ENCODE measurements at places on chromosomes 11 and 22.

DNA sequence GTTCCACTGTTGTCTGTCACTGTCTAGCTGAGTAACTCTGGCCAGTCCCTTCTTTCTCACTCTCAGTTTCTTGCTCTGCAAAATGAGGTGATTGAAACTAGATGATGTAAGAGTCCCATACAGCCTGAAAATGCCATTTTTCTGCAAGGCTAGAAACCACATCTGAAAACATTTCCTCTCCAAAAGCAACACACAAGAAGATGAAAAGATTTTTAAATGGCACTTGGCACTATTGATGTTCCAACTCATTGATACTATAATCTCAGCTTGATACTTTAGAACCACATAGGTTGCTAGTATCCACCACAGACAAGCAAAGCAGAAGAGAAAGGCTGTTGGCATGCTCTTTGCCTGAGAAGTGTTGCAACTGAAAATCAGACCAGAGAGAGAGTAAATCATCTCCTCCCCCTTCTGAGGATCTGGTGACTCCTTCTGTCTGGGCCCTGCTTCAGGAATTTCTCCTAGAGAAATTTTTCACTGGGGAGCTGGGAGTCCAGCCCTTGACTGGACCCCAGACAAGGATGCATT lies 1217.9 kb downstream of the LRRC4C start:
- DNase-seq: no peak

- DNase-seq: no peak
Measured at GRCh38 chr11:8987446-8987845, 16.4 kb downstream of the NRIP3 start.

DNA sequence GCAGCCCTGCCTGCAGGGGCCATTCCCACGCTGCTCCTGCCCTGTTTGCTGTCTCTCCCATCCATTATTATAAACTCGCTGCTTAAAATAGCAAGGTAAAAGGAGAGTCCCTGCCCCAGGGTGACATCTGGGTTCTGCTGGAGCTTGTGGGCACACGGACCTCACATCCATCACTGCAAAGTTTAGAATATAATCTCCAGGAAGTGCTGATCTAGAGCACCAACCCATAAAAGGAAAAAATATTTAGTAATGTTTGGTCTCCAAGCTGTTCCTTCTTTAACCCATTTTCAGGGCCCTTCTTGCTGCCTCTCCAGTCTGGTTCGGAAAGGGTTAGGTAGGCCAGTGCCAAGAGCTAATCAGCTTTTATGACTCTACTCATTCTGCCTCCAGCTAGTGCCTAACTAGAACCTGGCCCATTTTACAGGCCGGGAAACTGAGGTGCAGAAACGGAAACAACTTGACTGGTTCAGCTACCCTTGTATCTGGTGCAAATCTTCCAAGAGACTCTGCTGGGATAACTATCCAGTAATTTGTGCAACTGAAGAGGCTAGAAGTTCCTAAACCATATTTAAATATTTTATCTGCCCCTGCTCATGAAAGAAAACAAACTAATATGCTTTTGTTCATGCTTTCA lies 37.5 kb downstream of the IRAG1 start:
- no peak for DNase-seq

- no peak for DNase-seq
Measured at GRCh38 chr11:46350695-46351094, 3.4 kb downstream of the DGKZ start.

- DNase-seq: no peak
Measured at GRCh38 chr11:47850337-47850736, 2.2 kb upstream of the NUP160 start.

DNA sequence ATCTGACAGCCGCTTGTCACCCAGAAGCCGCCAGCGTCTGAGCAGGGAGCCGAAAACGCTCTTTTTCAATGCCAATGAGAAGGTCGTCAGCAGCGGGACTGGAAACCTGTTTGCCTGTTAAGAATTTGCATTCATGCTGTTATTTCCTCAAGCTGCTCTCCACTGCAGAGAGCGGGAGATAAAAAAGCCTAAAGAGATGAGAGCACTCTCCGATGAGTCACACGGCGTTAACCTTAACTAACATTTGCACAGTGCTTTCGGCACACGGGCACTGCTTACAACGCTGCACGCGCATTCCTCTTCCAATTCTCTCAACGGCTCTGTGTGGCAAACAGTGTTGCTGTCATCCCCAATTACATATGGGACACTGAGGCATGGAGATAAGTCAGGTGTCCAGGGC lies 40.0 kb upstream of the RTL6 start:
- DNase-seq: no peak

- DNase-seq: no peak
Measured at GRCh38 chr11:134060316-134060715, 8.6 kb upstream of the JAM3 start.

DNA sequence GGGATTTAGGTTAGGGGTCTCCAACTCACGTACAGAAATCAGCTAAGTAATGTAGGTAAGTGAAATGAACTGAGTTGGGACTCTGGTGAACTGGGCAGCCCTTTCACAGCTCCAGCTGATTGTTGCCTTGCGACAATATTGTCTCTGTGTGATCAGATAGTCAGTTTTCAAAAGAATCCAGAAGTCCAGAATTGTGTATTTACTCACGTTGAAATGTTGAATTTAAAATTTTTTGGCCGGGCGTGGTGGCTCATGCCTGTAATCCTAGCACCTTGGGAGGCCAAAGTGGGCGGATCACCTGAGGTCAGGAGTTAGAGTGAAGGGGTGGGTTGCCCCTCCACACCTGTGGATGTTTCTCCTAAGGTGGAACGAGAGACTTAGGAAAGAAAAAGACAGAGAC lies 18.8 kb upstream of the WDR74 start:
- DNase-seq: no peak

DNA sequence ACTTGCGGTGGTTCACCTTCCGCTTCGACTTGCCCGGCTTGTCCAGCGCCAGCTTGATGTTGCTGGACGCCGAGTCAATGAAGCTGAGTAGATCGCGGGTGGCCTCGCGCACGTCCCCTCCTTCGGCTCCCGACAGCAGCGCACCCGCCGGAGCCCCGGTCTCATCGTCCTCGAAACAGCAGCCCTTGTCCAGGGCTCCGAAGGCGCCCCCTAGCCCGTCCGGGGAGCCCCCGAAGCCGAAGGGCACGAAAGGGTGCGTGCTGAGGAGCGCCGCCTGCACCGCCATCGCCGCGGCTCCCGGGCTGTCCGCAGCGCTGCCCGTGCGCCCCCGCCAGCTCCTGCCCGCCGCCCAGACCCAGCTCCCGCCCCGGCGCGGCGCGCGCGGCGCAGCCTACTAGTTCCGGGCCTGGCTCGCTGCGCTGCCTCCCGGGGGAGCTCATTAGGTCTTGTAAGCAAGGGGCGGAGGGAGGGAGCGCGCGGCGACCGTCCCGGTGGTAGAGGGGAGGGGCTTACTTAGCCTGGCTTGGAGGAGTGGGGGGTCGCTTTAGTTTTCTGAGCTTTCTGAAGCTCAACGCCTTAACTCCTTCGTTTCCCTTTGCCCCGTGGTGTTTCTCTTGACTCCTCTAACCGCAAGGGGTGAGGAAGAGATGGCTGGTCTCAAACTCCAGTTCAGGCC lies at the start of gene FAM181B:
Gene FAM181B, minus strand, starts transcription at position 421 of the 676 bp plus-strand sequence. Its CDS starts 135 bp downstream, at position 286.
- DNase-seq: no peak

DNA sequence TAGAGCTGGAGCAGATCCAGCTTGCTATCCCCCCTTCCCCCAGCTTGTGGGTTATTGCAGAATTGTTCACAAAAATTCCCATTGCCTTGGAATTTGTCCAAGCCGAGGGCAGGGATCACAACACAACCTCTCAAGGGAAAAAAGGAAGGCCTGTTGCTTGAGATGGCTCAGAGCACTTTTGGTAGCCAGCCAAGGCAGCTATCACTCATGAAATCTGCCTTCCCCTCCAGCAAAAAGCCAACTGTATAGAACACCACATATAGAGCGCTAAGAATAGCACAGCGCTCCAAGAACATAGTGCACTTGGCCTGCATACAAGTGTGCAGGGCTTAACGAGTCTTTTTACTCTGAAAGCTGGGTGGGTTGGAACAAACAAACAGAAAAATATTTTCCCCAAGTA lies 46.2 kb downstream of the FAM83F start:
- no peak for DNase-seq

DNA sequence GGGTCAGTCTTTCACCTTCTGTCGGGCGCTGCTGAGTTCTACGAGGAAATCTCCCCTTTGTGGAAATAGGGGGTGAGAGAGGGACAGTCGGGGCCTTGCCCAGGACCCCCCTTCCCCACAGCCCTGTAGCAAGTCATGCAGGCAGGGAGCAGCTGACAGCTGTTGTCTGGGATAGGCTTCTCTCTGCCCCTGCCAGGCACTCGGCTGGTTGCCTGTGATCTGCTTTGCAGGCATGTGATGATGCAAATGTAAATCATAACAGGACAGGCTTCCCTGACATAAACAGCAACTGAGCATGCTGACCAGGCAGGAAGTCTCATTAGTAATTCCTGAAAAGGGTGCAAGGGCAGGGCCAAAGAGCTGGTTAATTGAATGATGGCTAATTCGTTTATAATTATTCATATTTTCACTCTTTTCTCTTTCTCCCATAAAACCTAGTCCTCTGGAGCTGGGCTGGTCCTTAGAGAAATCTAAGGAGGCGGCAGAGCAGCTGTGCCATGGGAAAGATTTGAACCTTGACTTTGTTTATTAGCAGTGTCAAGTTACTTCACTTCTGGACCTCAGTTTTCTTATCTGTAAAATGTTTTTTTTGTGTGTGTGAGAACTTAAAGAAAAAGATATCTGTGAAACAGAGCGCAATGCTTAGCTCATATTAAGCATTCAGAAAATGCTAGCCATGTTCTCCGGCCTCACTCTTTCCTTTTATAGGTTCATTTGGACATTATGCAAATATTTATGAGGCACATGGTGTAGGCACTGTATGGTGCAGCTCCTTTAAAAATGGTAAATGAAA lies 129.7 kb downstream of the LDLRAD3 start:
- no peak for DNase-seq

DNA sequence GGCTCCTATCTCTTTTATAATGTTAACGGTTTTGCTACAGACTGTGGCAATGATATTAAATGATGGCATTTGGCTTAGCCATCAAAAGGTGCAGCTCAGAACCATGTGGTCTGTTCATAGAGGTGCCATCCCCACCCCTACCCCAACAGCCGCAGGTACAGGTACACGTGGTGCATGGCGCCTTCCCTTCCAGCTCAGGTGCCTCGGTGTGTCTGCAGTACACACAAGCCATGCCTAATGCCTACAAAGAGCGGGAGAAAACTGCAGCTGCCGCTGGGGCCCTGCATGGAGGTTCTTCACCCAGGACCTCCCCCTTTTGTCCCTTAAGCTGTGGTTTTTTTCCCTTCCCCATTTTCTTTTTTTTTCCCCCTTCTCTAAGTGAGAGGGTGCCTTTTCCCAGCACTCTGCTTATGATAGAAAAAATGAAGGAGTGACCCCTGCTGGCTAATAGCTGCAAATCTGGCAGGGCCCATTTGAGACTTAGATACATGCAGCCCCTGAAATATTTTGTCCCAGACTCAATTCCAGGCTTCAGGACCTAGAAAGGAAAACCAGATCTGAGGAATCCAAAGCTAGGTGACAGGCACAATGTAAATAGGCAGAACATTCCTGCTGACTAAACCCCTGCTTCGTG lies 6.5 kb downstream of the OR52M1 start:
- DNase-seq: no peak

DNA sequence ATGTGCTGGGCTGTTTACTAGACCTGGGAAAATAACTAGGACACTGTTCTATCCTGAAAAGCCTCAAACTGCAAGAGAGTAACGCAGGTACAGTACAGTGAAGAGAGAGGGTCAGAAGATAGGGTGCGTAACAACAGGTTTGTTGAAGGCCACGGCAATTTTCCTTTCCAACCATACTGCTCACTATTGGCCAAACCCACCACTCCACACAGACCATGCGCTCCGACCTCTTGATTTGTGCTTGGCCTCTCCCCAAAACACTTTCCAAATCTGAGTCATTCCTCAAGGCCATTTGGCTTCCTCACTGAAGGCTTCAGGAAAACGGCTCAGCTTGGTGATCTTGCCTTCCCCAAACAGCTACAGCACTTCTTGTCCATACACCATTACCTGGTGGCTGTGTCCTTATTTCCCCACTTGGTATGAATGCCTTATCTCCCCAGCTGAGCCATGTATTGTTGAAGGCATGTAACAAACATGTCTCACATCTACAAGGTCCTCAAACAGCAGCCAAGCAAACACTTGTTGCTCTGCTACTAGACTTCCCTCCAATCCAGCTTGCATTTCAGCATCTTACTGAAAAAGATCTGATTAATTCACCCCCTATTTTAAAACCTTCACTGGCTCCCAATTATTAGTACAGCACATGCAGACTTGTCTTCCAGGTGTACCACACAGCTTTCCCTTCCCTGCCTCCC lies 40.9 kb downstream of the TCF20 start:
- DNase-seq: no peak

GRCh38 chr11:120335908-120336640 lies at the start of gene ARHGEF12:
ARHGEF12 (plus strand) TSS chr11:120336413; CDS start chr11:120337244, 831 bp downstream.
- DNase-seq: peak; percentile 76

DNA sequence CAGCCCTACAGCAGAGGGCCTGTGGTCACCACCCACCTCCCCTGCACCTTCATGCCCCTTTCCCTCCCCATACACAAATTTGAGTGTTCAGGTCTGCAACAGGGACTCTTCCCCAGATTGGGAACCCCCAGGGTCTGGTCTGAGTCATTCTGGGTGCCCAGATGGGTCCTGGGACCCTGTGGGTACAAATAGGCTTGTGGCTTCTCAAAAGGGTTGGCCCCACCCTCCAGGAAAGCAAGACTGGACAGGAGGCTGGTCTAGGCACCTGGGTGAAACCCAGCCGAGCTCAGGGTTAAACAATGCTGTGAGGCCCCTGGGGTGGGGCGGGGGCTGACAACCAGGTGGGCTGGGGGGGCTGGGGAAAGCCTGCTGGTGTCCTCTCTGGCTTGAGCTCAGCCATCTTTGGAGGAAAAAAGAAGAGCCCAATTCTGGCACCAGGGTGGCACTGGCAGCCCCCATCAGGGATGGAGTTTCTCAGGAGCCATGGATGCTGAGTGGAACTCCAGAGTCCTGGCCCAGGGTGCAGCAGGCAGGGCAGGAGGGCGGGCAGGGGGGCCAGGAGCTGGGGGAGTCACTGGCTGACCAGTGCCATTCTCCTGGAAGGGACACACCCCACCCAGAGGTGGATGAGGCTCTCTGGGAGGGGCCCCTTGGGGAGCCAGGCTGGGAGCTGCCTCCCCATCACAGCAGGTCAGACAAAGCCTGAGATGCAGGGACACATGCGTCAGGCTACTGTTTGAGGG lies 1.1 kb downstream of the SEPTIN5 start:
- no peak for DNase-seq

GRCh38 chr11:73325036-73325981 lies 17.2 kb downstream of the ARHGEF17 start:
- no peak for DNase-seq

DNA sequence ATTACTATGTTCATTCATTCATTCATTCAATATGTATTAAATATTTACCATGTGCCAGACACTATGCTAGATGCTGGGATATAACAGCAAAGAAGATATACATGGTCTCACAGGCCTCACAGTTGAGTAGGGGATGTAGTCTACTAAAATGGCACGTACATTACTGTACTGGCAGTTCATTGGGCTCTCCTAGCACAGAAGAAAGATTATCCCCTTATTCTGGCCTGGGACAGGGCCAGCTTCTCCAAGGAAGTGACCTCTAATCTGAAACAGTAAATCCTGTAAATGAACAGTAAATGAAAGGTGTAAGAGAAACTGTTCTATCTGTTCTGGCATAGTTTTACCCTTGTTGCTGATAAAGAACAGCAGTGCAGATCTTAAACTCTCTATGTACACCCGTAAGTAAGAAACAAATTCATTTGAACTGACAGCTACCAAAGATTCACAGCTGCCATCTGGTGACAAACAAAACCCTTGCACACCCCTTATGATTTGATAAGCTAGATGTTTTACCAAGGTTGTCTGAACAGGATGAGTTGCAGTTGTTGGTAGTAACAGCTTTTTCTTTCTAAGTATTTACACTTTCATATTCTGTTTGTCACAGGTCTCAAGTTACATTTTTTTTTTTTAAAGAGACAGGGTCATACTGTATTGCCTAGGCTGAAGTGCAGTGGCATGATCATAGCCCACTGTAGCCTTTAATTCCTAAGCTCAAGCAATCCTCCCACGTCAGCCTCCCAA lies 263.1 kb downstream of the TMEM135 start:
- no peak for DNase-seq

Data from RCC 7860 (cell line).